Iris pigment epithelial cell (primary cell): ENCODE measurements at places on chromosomes 2 and 18.

DNA sequence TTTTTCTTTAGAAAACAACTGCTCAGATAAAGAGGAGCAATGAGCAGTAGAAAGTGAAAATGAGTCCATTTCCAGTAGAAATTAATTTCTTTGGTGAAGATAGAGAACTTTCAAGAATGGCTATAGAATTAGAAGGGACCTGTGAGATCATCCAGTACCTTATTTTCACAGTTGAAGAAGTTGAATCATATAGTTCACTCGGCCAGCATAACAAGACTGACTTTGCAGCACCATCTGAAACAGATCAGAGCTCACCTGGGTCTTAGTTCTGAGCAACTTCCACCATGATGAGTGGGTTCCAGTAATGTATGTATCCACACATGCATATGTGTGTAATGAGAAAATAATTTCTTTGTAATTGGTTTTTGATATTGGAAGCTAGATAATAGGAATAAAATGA, 58.6 kb downstream of the CERS6 start:
- no peak for DNase-seq

DNA sequence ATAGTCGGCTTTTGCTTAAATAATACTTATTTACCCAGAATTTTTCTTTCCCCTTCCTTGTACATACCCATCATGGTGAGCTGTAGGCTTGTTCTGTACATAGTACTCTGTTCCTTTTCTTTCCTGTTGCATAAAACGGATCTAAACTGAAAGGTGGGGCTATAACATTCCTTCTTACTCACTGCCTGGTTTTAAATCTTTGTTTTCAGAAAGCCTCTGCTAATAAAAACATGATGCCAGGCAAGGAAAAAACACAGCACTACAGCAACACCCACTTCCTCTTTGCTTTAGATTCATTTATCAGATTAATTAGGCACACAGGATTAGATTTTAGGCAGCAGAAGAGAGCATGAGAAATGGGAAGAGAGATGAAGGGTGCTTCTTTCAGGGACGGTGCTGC, 19.6 kb upstream of the STON1 start:
- DNase-seq = peak; percentile 76

DNA sequence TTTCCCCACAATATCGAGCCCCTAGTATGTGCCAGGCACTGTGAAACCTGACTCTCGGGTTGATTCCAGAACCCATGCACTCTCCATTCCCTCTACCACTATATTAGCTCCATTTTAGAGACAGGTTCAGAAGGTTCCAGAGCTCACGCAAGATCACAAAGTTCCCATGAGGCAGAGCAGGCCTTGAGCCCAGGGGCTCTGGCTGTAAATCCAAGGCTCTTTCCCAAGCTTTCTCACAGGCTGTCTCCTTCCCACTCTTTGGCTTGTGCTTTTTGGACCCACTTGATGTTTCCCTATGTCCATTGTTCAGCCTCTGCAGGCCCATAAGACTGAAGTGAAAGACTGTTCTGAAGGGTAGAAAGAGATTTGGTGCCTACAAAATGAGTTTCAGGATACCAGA, 15.7 kb downstream of the KIAA2012 start:
- no peak for DNase-seq

- DNase-seq = no peak
These were observed 573.7 kb upstream of the NXPH2 start for GRCh38 chr2:139353874-139354273.

- DNase-seq = peak; percentile 26
These were observed 210.7 kb downstream of the KLHL29 start for GRCh38 chr2:23595601-23596251.
